Purkinje cell (primary cell): ENCODE measurements at places on chromosomes 4 and X. TPM values are rescaled to one million over a fixed set of nuclear protein-coding genes. Genes with fewer than 3 reads are reported as not detected.

Gene BTK
- polyA plus RNA-seq = not detected in 2 replicates

Gene C4orf51
- not detected in 2 replicates for polyA plus RNA-seq

Gene CPLX1
- 6.8 and 7.8 TPM in 2 replicates for polyA plus RNA-seq

Gene DOK7
- not detected in 2 replicates for polyA plus RNA-seq

Gene NUP62CL
- polyA plus RNA-seq = 2.2 and 3.8 TPM in 2 replicates

Gene SH3BGRL
- polyA plus RNA-seq = 110 and 163 TPM in 2 replicates

Gene SMIM10
- 1.2 TPM in 1 of 2 replicates, not detected in the other for polyA plus RNA-seq

Gene PWWP3B
- polyA plus RNA-seq = 3.8 TPM in 1 of 2 replicates, not detected in the other

Gene RPS6KA6
- 3.7 and 4.0 TPM in 2 replicates for polyA plus RNA-seq

Gene SPP1
- 9.8 and 21.8 TPM in 2 replicates for polyA plus RNA-seq

Gene MFAP3L
- polyA plus RNA-seq = 32.3 and 43.4 TPM in 2 replicates

Gene EVC2
- 0.09 and 0.21 TPM in 2 replicates for polyA plus RNA-seq

Gene NR3C2
- 5.3 and 6.6 TPM in 2 replicates for polyA plus RNA-seq

Gene EFHC2
- polyA plus RNA-seq = 3.7 and 8.3 TPM in 2 replicates

Gene MCUB
- polyA plus RNA-seq = 2.2 and 3.6 TPM in 2 replicates

Gene GBA3
- polyA plus RNA-seq = 3.5 TPM in 1 of 2 replicates, not detected in the other

Gene IRS4
- polyA plus RNA-seq = not detected in 2 replicates

Gene CC2D2A
- 13.7 and 15.6 TPM in 2 replicates for polyA plus RNA-seq

Gene HSFX2
- 0.89 TPM in 1 of 2 replicates, not detected in the other for polyA plus RNA-seq

Gene ELF4
- polyA plus RNA-seq = not detected in 2 replicates

Gene DOCK11
- 2.0 TPM in 1 of 2 replicates, not detected in the other for polyA plus RNA-seq

Gene AFF1
- polyA plus RNA-seq = 63.5 and 69.6 TPM in 2 replicates

Gene CCNB3
- polyA plus RNA-seq = 1.4 and 1.5 TPM in 2 replicates

Gene HTRA3
- not detected in 2 replicates for polyA plus RNA-seq

Gene F8A1
- polyA plus RNA-seq = 8.1 TPM in 1 of 2 replicates, not detected in the other

Gene SLC10A4
- 1.8 TPM in 1 of 2 replicates, not detected in the other for polyA plus RNA-seq

Gene GAGE13
- not detected in 2 replicates for polyA plus RNA-seq

Gene SLC2A9
- polyA plus RNA-seq = not detected in 2 replicates

Gene DIAPH2
- polyA plus RNA-seq = 0.60 and 0.94 TPM in 2 replicates

Gene FNIP2
- polyA plus RNA-seq = 7.0 and 7.6 TPM in 2 replicates

Gene NXF2
- polyA plus RNA-seq = not detected in 2 replicates

Gene RTL3
- not detected in 2 replicates for polyA plus RNA-seq

Gene ZDHHC15
- polyA plus RNA-seq = 4.5 and 6.1 TPM in 2 replicates

Gene LRAT
- polyA plus RNA-seq = 15.0 and 25.2 TPM in 2 replicates

Gene COMMD8
- 136 and 219 TPM in 2 replicates for polyA plus RNA-seq

Gene NUDT9
- polyA plus RNA-seq = 66.5 and 79.2 TPM in 2 replicates

Gene CHIC2
- 6.9 and 10.3 TPM in 2 replicates for polyA plus RNA-seq

Gene KANTR
- polyA plus RNA-seq = 8.3 and 14.1 TPM in 2 replicates

Gene PPM1K
- 35.1 and 41.1 TPM in 2 replicates for polyA plus RNA-seq

Gene NKAP
- polyA plus RNA-seq = 2.4 and 4.7 TPM in 2 replicates
